ENCODE measurements at places on chromosomes 7 and 10.

DNA sequence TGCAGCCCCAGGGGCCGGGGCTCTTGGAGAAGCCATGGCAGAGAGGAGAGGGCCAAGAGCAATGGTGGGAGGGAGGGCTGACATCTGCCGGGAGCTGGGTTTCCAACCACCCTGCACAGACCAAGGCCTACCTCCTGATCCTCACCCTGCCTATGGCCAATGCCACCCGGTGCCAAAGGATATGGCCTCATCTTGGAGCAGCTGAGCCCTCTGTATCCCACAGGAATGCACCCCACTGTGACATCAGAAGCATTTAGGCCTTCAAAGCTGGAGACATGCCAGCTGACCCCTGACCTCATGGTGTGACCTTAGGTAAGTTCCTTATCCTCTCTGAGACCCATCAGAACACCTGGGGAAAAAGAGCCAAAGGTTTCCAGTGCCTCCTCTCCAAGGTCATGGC, 113.6 kb upstream of the ZMIZ1 start:
- DNase-seq = no peak

DNA sequence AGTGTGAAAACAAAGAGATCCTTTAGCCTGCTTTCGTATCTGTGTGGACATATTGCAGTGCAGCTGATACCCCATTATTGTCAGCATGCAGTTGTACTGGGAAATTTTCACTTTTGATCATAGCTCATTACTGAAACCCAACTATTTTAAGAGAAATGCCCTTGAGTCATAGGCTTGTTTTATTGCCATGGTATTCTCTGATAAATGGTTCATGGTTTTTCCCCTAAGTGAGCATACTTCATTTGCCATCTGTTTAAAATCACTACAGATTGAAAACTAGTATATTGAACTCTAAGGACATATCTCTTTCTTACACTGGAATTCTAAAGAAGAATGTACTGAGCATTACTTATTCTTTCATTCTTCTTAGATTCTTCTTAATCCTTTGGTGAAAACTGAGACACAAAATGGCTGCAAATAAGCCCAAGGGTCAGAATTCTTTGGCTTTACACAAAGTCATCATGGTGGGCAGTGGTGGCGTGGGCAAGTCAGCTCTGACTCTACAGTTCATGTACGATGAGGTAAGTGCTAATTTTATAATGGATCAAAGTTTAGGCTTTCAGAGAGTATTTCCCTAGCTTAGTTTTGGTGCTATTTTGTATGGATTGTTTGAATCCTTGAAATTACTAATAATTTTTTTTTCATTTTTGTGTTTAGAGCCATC, 63.0 kb downstream of the RALA start:
- no peak for DNase-seq

DNA sequence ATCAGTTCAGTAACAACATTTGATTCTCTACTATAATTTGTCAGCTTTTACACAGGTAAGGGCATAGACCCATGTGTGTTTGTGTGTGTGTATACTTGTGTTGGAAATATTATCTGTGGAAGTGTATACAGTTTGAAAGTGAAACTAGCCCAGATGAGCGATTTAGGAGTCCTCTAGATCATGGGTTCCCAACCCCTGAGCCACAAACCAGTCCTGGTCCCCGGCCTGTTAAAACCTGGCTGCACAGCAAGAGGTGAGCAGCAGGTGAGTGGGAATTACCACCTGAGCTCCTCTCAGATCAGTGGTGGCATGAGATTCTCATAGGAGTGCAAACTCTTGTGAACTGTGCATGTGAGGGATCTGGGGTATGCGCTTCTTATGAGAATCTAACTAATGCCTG, 1221.5 kb upstream of the SORCS1 start:
- DNase-seq = no peak

DNA sequence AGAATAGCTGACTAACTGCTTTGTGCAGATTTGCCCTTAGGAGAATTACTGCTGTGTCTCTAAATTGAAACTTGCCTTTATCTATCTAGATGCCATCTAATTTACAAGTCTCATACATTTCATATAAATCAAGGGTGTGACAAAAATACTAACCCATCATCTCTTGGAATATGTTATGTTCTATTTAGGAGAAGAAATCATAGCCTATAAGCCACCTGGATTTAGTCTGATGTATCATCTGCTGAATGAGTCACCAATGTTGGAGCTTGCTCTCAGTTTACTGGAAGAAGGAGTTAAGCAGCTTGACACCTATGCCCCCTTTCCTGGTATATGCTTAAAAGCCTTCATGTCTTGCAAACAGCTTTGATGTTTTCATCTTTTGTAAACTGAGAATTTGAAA, 43.5 kb downstream of the NUP205 start:
- DNase-seq = no peak

DNA sequence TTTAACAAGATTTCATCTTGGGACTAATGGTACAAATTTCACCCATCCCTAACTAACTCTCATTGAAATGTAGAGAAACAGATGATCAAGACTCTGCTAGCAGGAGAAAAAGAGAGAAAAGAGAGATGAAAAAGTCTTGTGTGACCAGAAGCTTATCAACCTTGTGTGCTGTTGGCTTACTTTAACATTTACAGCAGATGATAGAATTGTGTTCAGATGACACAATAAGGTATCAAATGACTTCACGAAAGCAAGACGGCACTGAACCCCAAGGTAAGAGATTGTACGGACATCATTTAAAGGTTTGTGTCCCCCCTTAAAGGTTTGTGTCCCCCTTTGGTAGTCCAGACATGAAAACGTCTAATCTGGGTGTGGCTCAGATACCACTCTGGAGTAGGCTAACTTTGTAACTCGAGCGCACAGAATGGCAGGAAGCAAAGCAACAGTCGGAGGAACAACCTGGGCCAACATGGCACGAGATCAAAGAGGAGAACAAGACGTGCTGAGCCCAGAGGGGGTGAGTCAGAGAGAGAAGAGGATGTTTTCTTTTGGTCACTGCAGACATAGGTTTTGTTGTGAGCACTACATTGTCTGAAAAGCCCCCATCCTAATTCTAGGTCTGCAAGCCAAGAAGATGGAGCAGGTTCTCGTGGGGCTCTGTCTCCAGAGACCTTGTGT, 10.4 kb upstream of the LMBR1 start:
- DNase-seq = peak; percentile 38

DNA sequence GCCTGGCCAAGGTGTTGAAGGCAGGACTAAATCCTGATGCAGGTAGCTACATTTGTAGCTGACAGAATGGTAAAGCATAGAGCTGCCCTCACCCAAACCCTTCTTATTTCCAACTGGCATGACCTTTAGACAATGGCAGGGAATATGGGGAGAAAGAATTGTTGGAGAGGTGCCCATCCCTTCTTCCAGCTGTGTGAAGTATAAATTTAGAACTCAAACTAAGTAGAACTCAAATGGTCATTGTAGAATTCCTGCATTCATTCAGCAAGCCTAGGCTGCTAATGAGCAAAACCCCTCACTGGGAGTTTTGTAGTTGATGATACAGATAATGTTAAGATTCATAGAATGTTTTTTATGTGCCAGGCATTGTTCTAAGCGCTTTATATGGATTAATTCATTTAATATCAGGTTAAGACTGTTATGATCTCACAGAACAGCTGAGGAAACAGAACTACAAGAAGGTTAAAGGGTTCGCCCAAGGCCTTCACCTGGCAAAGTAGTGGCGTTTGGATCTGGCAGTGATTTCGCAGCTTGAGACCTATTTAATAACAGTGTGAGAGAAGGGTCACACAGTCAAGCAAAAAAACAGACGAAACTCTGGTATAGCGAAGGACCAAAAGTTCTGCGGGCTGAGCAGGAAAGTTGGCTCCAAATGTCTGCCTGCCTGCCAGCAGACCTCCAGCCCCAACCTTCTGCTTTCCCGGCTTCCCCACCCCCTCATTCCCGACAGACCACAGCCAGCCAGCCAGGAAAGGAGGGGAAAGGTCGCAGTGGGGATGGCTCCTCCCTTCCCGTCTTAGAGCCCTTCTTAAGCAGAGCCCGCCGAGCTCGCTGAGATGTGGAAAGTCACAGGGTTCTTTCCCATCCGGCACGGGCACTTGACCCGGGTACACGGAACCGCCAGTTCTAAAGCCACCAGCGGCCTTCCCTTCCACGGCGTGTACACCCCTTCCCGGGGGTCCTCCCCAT, 1.6 kb upstream of the HILPDA start:
- DNase-seq = no peak

DNA sequence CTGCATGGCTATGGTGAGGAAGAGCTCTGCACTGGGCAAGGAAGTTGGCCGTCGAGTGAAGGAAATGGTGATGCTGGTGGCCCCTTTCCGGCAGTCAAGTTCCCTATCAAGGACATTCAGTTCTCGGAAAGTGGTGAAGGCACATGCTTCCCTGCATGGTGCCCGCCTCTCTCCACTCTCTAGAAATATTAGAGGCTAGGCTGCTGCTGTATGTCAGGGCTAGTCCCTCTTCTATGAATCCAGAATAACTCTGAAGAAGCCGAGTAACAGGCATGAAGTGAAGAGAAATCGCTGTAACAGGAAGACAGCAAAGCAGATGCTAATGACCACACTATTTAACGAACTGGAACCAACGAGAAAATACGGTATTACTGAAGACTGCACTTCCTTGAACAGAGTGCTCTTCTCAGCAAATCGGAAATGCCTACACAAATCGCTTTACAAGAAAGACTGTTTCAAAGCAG, 5.4 kb downstream of the IDI1 start:
- DNase-seq = peak; percentile 27

DNA sequence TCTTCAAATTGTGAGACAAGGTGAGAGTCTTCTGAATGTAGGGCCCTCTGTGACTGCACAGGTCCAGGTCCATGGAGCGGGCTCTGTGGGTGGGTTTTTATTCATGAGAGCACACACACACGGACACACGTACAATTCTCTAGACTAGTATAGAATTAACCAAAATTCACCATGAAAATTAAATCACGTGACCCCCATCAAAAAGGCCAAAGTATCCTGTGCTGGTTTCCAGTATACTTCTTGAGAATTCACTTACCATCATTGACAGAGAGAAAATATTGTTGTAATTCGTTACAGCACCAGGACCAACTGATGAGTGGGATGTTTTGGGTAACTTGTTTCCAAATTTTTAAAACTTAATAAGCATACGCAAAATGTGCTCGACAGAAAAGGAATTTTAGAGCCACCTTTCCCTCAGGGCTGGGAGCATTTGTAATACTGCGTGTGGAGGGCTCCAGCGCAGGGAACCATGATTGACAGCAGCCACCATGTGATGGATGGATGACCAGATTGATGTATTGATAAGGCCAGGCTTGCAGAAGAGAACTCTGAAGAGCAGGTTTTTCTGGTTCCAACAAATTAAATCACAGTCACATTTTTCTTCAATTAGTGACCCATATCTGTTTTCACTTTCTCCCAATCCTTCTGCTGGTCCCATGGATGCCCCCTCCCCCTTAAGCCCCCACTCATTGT, 14.9 kb upstream of the DNTT start:
- no peak for DNase-seq

GRCh38 chr7:7848246-7848645, 120.3 kb upstream of the GLCCI1 start:
- no peak for DNase-seq

DNA sequence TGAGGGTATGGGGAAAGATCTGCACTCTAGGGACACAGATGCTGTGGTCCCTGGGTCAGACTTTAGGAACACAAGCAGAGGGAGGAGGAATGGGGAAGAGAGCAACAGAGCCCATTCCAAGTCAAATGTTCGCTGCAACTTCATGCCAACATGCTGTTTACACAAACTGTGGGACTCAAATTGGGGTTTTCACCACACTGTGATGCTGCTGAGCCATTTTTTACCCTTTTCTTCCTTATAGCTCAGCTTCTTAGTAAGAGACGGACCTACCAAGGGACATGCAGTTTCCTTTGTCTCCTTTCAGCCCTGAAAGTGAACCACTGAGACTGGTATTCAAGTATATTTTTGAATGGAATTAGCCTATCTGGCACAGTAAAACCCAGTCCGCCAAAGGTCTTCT, 64.3 kb upstream of the AGK start:
- DNase-seq = no peak

- DNase-seq = no peak
Measured at GRCh38 chr7:154204046-154204445, 151.8 kb downstream of the DPP6 start.

DNA sequence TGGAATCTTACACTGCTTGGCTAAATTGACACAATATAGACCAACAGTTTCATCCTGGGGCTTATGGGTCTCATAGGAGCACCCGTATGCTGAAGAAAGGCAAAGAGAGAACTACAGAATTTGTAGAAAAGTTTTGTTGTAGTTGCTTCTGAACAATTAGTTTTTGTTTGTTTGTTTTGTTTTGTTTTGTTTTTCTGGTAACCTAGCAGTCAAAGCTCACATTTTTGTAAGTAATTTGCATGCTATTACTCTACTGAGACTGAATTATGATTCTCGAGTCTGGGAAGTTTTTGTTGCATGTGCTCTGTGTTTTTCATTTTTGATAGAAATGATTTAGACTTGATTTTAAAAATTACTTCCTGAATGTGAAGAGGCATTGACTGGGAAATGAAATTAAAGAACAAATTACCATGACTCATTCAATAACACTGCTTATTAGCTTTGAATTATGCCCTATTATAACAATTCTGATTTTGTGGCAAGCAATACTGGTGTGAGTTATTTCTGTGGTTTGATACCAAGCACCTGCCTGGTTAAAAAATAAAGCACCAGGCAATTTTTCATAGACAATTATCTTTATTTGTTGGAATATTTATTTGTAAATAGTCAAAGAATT, 438 bp downstream of the LSMEM1 start:
- DNase-seq = no peak

DNA sequence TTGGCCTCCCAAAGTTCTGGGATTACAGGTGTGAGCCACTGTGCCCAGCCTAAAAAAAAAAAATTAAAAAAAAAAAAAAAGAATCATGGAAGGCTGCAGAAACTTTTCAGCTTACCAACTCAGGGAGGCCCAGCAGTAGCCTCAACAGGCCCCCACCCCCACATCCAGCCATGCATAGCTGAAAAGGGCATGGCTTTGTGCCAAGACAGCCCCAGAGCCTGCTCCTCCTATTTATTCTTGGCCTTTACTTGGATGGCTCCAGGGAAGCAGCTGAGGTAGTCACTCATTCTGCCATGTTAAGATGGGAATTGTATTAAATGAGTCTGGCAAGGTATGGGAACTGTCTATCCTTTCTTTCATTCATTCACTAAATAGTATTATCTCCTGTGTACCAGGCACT, 13.7 kb upstream of the CNNM2 start:
- no peak for DNase-seq

Measured in CD4-positive, alpha-beta T cell treated with Interleukin-6 at 100 ng/mL for 8 hours (primary cell).